ENCODE measurements at places on chromosomes 3 and 15. TPM values are rescaled to one million over a fixed set of nuclear protein-coding genes. Genes with fewer than 3 reads are reported as not detected.
A peak's percentile ranks its signal among the peaks of the same experiment; 100 is the strongest.

The CNTN4 gene
- 8.9 TPM for total RNA-seq

The ITIH1 gene
- total RNA-seq: 0.34 TPM

The STRIT1 gene
- not detected for total RNA-seq

The GORASP1 gene
- total RNA-seq: 54.8 TPM

The CHRFAM7A gene
- 7.4 TPM for total RNA-seq

The INSYN1 gene
- total RNA-seq: 3.1 TPM

The ZNF502 gene
- total RNA-seq: 7.6 TPM

- H3K4me1 ChIP-seq: peaks cover 9% of the 10 kb centered on the region
- H3K4me3 ChIP-seq: no peak overlapping the region
- DNase-seq: peak; percentile 60
- H3K27ac ChIP-seq: no peak overlapping the region
- H3K27me3 ChIP-seq: no peaks in the 10 kb centered on the region
- H3K36me3 ChIP-seq: no peaks in the 10 kb centered on the region
Observed at GRCh38 chr15:90219421-90220141, 14.2 kb downstream of the CIB1 start.

DNA sequence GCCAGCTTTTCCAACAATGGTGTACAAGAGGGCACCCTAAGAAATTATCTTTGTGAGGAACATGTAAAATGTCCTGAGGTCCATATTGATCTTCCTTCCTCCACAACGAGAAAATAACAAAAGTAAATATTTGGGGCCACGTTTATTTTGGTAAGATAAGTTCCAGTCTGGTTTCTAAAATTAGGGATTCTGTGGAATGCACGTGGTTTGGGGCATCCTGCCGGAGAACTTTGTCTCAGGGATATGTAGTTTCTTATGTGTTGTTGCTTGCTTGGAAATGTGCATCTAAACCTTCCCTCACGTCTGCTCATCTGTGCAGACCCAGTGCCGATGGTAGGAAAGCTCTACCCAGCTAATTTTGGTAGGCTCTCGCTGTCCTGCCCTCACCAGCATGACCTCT lies 62.8 kb downstream of the CTDSPL start:
- DNase-seq: no peak
- H3K36me3 ChIP-seq: no peaks in the 10 kb centered on the region

DNA sequence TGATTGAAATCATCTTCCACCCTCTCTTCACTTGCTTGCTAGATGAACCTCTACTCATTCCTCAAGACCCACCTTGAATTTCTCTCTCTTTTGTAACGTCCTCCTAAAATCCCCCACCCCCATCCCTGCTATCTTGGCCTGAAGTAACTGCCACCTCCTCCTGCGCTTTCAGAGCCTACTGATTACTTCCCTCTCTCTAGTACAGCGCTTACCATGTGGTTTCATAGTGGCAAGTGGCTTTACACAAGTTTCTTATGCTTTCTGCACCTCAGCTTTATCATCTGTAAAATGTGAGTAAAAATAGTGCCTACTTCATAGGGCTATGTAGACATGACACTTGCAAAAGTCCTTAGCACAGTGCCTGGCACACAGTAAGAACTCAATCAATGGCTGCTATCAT lies 28.7 kb upstream of the DAZL start:
- DNase-seq: no peak
- H3K36me3 ChIP-seq: no peaks in the 10 kb centered on the region
- H3K27ac ChIP-seq: no peak overlapping the region

DNA sequence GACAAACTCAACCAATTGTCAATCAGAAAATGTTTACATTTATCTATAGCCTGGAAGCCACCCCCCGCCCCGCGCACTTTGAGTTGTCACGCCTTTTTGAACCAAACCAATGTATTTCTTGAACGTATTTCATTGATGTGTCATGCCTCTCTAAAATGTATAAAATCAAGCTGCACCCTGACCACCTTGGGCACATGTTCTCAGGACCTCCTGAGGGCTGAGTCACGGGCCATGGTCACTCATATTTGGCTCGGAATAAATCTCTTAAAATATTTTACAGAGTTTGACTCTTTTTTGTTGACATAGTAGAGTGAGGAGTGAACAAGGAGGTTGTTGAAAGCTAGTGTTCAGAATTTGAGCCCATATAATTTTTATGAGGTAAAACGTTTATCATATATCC lies 6.5 kb downstream of the MCTP2 start:
- H3K4me3 ChIP-seq: no peak overlapping the region
- no peaks in the 10 kb centered on the region for H3K4me1 ChIP-seq
- H3K27me3 ChIP-seq: no peaks in the 10 kb centered on the region
- no peak for DNase-seq

- H3K27me3 ChIP-seq: no peaks in the 10 kb centered on the region
- H3K4me1 ChIP-seq: peaks cover 30% of the 10 kb centered on the region
- no peak overlapping the region for H3K4me3 ChIP-seq
- no peak overlapping the region for H3K27ac ChIP-seq
- no peaks in the 10 kb centered on the region for H3K36me3 ChIP-seq
Observed at GRCh38 chr15:85440451-85440850, 60.0 kb downstream of the AKAP13 start.

GRCh38 chr3:97662762-97663161 lies 101.8 kb upstream of the ARL6 start:
- no peak overlapping the region for H3K4me3 ChIP-seq
- DNase-seq: no peak
- no peaks in the 10 kb centered on the region for H3K36me3 ChIP-seq
- H3K27me3 ChIP-seq: no peaks in the 10 kb centered on the region

DNA sequence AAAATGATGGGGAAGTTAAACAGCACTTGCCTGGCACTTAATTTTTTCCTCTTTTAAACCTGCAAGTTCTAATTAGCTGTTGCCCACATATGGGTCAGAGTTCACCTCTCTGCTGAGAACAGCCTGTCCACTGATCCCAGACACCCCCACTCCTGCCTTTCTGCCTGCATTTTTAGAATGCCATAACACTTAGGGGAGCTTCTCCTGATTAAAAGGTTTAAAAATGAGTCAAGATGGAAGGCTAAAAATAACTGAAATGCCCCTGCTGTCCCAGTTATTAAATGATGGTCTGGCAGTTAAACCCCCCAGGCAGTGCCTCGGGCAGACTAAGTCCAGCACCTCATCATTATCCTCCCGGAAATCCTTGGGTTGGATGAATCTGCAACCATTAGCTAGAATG lies 913.6 kb upstream of the ARPP21 start:
- H3K4me1 ChIP-seq: no peaks in the 10 kb centered on the region
- H3K4me3 ChIP-seq: no peak overlapping the region
- no peak for DNase-seq
- H3K36me3 ChIP-seq: no peaks in the 10 kb centered on the region
- H3K27ac ChIP-seq: no peak overlapping the region

DNA sequence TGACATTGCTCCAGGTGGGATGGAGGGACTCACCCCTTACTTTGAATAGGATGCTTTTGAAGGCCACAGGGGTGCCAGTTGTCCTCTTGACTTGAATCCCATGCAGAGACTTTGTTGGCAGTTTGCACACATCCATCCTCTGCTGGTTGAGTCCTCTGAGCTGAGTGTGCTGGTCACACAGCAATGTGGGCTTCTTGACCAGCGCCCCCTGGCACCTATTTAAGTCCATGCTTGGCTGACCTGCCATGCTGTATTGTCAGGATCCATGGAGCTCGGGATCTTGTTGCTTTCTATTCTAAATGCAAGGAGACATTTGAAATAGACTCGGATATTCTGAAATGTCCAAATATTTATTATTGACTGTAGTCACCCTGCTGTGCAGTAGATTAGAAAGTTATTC lies 19.8 kb downstream of the RAB7A start:
- no peaks in the 10 kb centered on the region for H3K4me1 ChIP-seq
- no peak for DNase-seq
- no peak overlapping the region for H3K4me3 ChIP-seq
- H3K27ac ChIP-seq: no peak overlapping the region
- H3K27me3 ChIP-seq: no peaks in the 10 kb centered on the region

- peak overlapping the region; percentile 94 for H3K27ac ChIP-seq
- no peaks in the 10 kb centered on the region for H3K27me3 ChIP-seq
- DNase-seq: peak; percentile 72
- H3K36me3 ChIP-seq: no peaks in the 10 kb centered on the region
- H3K4me3 ChIP-seq: peak overlapping the region; percentile 86
Observed at GRCh38 chr3:197750396-197750831, 731 bp downstream of the FYTTD1 start.

GRCh38 chr3:74267588-74268184 lies 346.8 kb downstream of the CNTN3 start:
- H3K4me3 ChIP-seq: no peak overlapping the region
- no peak overlapping the region for H3K27ac ChIP-seq
- peak; percentile 86 for DNase-seq
- H3K36me3 ChIP-seq: peaks cover 2% of the 10 kb centered on the region
- no peaks in the 10 kb centered on the region for H3K27me3 ChIP-seq
- no peaks in the 10 kb centered on the region for H3K4me1 ChIP-seq

DNA sequence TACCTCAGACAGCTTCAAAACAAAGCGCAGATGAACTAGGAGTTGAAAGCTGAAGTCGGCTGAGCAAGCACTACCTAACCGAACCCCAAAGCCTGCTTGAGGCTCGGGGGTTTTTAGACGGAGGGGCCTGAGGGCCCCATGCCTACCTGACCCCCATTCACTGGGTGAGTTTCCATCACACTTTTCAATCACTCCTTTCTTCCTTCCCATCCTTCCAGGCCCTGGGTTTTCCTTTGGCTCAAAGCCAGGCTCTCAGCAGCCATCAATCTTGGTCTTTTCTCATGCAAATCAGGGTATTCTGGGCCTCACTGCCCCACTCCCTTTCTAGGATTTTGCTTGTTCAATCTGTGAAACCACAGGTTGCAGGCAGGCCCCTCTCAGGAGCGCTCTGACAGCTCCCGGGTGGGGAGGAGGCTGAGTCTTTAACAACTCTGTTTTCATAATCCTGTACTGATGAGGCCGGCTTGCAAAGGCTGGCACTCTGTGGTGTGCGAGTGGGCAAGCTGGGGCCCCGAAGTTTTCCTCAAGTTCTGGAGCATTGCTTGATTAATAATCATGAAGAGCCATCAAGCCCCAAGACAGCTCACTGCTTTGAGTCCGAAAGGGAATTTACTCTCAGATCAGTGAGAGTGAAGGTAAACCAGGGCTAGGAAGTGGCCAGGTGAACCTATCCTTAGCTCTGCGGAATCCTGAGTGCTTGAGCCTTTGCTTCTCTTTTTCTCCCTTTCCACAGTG lies 97.6 kb downstream of the FRMD4B start:
- peaks cover 18% of the 10 kb centered on the region for H3K36me3 ChIP-seq
- H3K4me3 ChIP-seq: no peak overlapping the region
- peak; percentile 22 for DNase-seq
- no peaks in the 10 kb centered on the region for H3K4me1 ChIP-seq
- H3K27me3 ChIP-seq: no peaks in the 10 kb centered on the region

DNA sequence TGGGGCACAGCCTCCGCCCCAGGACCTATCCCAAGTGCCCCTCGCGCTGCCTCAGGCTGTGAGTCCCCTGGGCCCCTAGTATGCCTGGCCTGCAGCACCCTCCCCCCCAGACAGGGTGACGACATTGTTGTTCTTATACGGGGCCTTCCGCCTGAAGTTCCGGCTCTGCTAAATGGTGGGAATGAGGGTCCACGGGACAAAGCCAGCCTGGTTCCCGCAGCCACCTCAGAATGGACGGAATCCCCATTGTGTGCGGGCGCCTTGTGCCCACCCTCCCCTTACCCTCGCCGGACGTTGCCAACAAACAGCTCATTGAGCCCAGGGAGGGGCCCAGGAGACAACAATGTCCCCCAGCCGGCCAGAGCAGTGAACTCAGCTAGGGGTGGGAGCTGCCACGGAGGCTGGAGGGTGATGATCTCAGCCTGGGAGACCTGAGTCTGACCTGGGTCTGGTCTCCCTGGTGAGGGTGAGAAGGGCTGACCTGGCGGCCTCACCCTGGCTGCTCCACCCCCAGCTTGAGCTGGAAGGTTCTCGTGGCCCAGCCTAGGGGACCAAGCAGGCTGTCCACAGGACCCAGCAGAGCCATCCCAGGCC lies 10.2 kb upstream of the DLL4 start:
- peak overlapping the region; percentile 79 for H3K27ac ChIP-seq
- DNase-seq: peak; percentile 52
- no peak overlapping the region for H3K4me3 ChIP-seq
- H3K4me1 ChIP-seq: peaks cover 21% of the 10 kb centered on the region

DNA sequence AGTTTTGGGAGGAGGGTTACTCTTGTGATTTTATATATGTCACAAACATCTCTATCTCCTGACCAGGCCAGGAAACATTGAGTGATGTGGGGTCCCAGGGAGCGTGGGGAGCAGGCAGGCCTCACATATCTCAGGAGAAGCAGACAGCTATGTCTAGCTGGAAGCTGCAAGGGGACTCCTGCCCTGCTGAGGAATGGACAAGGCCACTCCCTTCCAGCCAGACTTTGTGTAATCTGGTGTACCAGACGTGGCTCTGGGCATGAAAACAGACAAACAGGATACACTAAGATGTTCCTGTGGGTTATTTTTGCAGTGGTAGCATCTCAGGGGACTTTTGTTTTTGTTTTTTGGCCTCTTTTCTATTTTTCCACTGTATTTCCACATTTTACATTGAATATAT lies 23.2 kb downstream of the CYP8B1 start:
- no peak overlapping the region for H3K4me3 ChIP-seq
- H3K4me1 ChIP-seq: no peaks in the 10 kb centered on the region
- H3K27ac ChIP-seq: peak overlapping the region; percentile 15
- H3K36me3 ChIP-seq: no peaks in the 10 kb centered on the region
- DNase-seq: no peak

DNA sequence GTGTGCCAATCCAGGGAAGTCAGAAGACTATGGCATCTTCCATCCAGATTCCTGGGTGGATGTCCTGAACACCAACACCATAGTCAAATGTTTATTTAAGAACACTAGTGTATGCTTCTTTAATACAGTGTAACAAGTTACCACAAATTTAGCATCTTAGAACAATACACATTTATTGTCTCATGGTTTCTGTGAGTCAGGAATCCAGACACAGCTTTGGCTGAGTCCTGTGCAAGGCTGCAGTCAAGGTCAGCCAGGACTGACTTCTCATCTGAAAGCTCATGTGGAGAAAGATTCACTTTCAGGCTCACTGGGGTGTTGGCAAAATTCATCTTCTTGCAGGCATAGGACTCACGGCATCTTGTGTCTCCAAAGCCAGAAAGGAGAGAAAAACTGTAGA lies 143.4 kb downstream of the ANXA2 start:
- DNase-seq: no peak
- no peak overlapping the region for H3K4me3 ChIP-seq
- no peaks in the 10 kb centered on the region for H3K36me3 ChIP-seq
- H3K4me1 ChIP-seq: no peaks in the 10 kb centered on the region
- H3K27ac ChIP-seq: no peak overlapping the region

DNA sequence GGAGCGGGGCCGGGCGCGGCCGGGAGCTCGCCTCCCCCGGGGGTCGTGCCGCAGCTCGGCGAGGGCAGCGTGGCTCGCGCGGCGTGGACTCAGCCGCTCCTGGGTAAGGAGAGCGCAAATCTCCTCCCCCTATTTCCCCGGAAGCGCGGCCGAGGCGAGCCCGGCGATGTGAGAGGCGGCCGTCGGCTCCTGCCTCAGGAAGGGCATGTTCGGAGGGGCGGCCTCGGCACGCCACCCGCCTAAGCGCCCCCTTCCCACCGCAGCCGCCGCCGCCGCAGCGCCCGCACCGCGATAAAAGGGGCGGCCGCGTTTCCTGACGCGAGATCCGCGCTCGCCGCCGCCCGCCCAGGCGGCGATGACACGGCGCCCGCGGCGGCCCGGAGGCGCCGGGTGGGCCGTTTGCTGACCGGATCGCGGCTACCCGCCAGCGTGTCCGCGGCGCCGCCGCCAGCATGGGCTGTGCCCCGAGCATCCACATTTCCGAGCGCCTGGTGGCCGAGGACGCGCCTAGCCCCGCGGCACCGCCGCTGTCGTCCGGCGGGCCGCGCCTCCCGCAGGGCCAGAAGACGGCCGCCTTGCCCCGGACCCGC lies at the start of gene PDE8A:
Gene PDE8A, plus strand, starts transcription at position 146 of the 590 bp plus-strand sequence. Its CDS starts 307 bp downstream, at position 453.
- peaks cover 15% of the 10 kb centered on the region for H3K4me1 ChIP-seq
- H3K27me3 ChIP-seq: no peaks in the 10 kb centered on the region
- no peaks in the 10 kb centered on the region for H3K36me3 ChIP-seq
- peak; percentile 66 for DNase-seq
- H3K4me3 ChIP-seq: peak within 1 kb of the TSS; percentile 85

Data from lung (tissue), 17 donors.